Stimulated activated CD8-positive, alpha-beta memory T cell treated with anti-CD3 and anti-CD28 coated beads, Interleukin-4, amount 100 ng/mL, for 1 hour (primary cell): ENCODE measurements at places on chromosomes 7 and 10.

- no peak for DNase-seq
Measured at GRCh38 chr7:74502216-74502891, 48.6 kb downstream of the GTF2IRD1 start.

DNA sequence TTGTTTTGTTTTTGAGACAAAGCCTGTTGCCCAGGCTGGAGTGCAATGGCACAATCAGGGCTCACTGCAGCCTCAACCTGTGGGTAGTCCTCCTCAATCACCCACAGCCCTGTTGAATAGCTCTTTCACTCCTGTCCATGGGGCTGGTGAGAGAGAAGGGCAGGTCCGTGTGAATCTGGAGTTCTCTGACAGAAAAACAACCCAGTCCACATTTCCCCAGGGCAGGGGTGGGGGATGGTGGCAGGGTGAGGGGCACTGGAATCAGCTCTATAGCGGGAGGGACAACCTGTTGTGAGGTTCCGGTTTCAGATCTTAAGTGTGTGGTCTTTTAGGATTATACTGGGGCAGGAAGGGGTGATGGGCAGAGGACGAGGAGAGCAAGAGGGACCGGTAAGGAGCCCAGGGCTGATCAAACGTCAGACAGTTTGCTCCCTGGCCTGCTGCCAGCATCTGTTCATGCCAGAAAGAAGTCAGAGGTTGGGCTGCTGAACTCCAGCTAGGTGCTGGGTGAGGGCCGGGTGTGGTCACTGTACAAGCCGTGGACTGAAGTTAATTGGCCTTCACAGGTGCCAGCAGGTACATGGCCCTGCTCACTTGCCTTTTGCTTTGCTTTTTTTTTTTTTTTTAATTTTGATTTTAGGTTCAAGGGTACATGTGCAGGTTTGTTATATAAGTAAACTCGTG is 33.2 kb upstream of the MKRN1 start:
- DNase-seq, result no peak

- DNase-seq, result no peak
Measured at GRCh38 chr7:20310963-20311742, 19.5 kb upstream of the ITGB8 start.

DNA sequence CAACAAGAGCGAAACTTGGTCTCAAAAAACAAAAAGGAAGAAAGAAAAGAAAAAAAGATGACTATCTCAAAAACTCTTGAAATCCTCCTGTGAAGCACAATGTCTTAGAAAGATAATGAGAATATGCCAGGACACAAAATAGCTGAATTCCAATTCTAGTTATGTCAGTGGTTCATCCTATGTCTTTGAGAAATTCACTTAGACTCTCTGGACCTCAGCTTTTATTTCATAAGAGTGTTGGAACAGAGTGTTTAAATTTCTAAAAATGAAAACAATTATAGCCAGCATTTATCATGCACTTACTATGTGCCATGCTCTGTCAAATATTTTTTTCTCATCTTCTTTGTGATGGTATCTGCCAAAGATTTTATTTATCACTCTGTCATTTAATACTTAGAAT is 13.3 kb upstream of the HYCC1 start:
- no peak for DNase-seq

- DNase-seq, result no peak
Measured at GRCh38 chr10:76422769-76423168, 991.3 kb downstream of the LRMDA start.

DNA sequence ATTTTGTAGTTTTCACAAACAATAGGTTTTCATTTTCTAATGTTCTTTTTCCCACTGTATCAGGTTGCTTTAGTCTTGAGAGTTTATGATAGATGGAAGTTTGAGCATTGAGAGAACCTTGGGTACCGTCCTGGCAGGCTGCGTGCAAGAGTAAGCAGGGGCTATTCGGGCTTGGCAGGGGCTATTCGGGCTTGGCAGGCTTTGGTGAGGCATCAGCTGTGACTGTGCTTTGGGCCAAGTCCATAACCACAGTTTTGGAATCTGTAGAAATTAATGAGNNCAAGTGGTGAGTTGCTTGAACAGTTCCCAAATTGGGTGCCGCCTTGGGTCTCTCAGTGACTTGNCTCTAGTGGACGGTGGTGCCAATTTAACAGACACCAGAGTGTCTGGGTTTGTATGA is 424.6 kb downstream of the PAXIP1 start:
- DNase-seq, result no peak

- no peak for DNase-seq
Measured at GRCh38 chr10:7610651-7611389, 55.9 kb downstream of the ITIH5 start.

GRCh38 chr10:71578069-71578468 is 141.5 kb downstream of the C10orf105 start:
- DNase-seq, result no peak

DNA sequence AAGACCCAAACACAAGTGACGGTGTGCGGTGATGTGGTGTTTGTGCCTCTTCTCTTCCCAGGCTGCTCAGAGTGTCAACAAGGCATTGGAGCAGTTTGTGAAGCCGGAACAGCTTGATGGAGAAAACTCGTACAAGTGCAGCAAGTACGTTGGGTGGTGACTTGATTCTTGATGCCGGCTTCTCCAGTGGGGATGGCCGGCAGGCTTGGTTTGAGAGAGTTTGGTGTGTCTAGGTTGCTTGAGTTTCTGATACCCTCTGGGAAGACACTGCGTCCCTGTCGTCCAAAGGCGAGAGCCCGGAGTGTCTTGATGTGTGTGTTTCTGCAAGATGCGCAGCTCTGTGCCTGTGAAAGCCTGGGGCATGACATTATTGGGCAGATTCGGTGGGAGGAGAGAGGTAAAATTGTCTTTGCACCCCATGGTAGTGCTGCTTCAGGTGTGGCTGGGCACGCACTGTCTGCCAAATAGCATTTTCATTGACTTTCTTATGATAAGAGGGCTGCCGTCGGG is 111.8 kb downstream of the ANKRD61 start:
- DNase-seq, result no peak

DNA sequence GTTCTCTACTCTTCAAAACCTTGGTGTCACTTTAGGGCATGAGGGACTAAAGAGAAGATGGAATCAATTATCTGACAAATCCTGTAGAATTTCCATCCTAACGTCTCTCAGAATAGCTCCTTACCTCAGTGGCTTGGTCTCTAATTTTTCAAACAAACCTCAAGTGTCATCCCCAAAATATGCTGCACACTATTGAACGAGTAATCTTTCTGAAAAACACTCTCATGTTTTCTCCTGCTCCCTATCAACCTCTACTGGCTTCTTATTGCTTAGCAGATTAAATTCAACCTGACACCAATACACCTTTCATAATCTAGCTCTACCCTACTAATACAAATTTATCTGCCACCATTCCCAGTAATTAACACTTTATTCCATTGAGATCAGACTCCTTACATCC is 8.5 kb downstream of the CNOT4 start:
- no peak for DNase-seq

- DNase-seq, result no peak
Measured at GRCh38 chr7:167090-167855, 25.1 kb upstream of the FAM20C start.

- DNase-seq, result no peak
Measured at GRCh38 chr10:116732573-116732972, 9.8 kb downstream of the HSPA12A start.

DNA sequence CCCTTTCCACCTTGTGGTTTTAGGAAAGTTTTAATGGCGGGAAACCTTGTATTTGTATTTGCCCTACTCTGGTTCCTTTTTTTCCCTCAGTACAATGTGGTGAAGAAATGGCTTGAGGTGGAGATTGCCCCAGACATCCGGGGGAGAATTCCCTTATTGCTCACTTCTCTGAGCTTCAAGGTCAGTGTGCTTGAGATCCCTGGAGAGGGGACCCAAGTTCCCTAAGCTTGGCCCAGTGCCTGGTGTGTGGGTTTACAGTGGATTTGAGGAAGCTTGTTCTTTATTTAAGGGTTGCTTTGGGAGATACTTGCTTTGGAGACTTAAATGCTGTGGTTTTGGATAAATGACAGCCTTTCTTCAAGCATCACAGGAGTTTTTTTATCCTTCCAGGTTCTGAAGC is 18.3 kb downstream of the CALHM2 start:
- DNase-seq, result no peak
